Stimulated activated CD8-positive, alpha-beta memory T cell treated with anti-CD3 and anti-CD28 coated beads, Interleukin-4, amount 100 ng/mL, for 4 hours (primary cell): ENCODE measurements at places on chromosomes 4 and X.

GRCh38 chr4:189071241-189071640 lies 869.4 kb upstream of the FRG1 start:
- DNase-seq: no peak

DNA sequence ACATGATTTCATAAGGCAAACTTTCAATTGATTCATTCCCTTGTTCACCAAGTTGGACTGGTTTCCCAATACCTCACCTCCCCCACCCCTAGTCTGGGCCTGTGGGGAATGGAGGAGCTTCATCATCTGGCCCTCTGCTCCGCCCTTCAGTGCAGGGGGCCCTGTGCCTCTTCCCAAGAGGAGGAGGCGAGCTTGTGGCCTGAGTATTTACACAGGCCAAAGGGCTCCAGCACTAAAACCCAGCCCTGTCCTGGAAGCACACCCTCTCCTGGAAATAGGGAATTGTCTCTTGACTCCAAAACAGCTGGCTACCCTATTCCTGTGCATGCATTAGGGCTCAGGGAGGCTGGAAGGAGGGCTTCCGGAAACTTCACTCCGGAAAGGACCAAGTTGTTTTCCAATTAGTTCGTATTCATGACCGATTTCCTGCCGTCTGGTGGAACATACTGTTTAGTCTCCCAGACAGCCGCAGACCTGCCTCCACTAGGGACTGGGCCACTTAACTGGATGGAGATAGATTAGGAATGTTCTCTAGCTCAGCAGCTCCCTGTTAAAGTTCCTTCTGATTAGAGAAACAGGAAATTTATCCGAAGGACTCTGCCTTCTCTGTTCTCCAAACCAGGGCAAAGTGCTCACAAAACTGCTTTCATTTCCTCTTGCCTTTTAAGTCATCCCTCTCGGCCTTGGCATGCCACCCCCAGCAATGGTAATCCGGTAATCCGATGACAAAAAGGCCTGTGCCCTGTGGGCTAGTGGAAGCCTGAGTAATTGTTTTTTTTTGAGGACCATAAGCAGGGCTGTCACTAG lies 5.8 kb downstream of the SRPX2 start:
- DNase-seq: no peak

DNA sequence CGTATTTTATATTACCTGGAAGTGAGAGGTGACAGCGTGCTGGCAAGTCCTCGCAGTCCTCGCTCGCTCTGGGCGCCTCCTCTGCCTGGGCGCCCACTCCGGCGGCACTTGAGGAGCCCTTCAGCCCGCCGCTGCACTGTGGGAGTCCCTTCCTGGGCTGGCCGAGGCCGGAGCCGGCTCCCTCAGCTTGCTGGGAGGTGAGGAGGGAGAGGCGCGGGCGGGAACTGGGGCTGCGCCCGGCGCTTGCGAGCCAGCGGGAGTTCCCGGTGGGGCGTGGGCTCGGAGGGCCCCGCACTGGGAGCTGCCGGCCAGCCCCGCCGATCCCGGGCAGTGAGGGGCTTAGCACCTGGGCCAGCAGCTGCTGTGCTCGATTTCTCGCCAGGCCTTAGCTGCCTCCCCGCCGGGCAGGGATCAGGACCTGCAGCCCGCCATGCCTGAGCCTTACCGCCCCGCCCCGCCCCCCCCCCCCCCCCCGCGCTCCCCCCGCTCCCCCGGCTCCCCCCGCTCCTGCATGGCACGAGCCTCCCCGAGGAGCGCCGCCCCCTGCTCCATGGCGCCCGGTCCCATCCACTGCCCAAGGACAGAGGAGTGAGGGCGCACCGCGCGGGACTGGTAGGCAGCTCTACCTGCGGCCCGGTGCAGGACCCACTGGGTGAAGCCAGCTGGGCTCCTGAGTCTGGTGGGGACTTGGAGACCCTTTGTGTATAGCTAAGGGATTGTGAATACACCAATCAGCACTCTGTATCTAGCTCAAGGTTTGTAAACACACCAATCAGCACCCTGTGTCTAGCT lies 298.9 kb upstream of the MAGEB16 start:
- DNase-seq: no peak

GRCh38 chrX:5979338-5979737 lies 249.3 kb downstream of the NLGN4X start:
- no peak for DNase-seq

DNA sequence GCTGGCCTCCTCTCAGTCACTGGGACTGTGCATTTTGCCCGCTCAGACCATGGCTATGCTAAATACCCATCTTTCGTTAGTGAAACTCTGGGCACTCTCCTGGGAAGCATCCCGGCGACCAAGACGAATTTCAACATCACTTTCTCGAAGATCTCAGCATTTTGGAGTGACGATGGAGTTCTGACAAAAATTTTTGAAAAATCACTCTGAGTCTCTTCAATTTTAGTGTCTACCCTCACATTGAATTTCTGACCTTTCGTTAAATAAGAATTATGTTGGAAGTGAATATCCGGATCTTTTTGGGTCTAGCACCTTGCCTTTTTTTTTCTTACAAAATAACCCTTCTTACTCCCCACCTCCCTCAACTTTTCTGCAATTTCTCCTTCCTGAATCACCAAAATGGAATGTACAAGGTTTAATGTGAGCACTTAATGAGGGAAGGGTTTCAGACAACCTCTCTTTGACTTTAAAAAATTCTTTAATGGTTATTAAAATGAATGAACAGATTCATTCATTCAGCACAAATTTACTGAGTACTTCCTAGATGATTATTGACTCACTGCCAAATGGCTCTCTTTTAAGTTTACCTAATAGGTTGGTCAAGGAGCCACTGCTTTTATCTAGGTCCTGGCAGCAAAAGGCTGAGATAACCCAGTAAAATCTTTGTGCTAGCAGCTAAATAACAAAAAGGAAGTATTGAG lies 746 bp upstream of the AADAT start:
- DNase-seq: no peak

DNA sequence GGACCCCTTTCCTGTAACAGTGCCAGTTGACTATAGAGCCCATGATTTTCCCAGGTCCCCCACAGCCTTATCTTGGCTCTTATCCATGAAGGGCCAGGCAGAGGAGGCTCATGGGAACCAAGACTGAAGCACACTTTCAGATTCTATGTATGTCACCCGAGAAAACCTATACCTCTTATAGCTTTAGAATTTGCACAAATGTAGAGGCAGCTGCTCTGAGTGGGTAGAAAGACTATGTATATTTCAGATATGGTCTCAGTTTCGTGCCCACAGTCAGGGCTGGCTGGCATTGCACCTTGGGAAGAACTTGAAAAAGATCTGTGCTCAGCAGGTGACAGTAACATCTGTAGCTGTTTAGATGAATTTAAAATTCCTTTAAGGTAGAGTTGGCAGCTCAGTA lies 8.3 kb upstream of the LNX1 start:
- DNase-seq: no peak

DNA sequence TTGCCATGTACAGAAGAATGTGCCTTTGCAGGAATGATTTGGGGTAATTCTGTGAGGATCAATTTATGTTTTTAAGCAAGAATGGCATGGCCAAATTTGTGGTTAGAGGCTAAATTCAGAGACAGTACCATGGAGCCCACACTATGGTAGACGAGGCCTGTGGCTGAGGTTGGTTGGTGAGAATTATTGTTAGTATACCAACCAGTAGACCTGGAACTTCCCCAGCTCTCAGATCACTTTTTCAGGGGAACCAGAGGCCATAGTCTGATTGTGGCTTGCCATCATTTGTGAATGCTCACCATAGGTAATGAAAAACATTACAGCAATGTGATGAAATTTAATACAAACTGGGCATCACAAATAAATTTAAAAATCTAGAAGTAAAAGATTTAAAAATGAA lies 56.3 kb downstream of the SHISA3 start:
- DNase-seq: no peak

DNA sequence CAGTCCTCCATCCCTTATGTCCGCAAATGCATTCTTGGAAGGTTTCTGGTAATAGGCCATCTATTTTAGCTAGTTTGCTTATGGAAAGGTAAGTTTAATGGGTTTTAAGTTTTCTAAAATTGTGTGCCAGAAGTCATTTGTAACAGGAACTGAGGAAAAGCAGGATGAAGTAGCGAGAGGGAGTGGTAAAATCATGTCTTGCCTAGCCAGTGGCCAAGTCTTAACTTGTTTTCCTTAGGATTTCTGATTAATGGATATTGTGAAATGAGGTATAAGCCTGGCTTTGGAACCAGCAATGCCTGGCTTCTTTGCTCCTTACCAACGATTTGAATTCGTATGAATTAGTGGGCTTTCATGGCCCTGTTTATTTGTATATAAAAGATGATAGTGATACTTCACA lies 7.3 kb downstream of the SEC24B start:
- no peak for DNase-seq

GRCh38 chrX:17655211-17656034 lies 81.9 kb upstream of the SCML1 start:
- DNase-seq: no peak

GRCh38 chrX:109632906-109633504 lies 8.0 kb upstream of the KCNE5 start:
- no peak for DNase-seq

GRCh38 chr4:93983140-93983539 lies 154.6 kb downstream of the ATOH1 start:
- DNase-seq: no peak

- DNase-seq: no peak
Measured at GRCh38 chr4:75995727-75996126, 5.0 kb upstream of the SDAD1 start.

DNA sequence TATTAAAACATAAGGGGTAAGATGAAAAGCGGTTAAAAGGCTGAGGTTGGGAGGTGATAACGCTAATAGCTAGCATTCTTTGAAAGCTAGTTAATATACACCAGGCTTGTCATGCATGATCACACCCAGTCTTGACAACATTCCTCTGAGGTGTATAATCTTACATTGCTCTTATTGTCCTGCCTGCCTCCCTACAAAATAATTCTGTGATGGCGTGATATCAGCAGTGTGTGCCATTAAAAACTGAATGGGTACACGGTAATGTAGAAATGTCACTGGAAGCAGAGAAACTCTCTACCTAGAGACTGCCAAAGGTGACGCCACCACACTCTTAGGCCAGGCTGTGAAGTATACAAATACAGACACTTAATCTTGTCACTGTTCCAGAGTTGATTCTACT lies 68.1 kb downstream of the DIAPH2 start:
- no peak for DNase-seq

GRCh38 chrX:134670134-134670924 lies 12.1 kb upstream of the PLAC1 start:
- no peak for DNase-seq
